CD4-positive, alpha-beta T cell treated with Interleukin-1 beta for 1 hour (primary cell): ENCODE measurements at places on chromosomes 2 and 18.

DNA sequence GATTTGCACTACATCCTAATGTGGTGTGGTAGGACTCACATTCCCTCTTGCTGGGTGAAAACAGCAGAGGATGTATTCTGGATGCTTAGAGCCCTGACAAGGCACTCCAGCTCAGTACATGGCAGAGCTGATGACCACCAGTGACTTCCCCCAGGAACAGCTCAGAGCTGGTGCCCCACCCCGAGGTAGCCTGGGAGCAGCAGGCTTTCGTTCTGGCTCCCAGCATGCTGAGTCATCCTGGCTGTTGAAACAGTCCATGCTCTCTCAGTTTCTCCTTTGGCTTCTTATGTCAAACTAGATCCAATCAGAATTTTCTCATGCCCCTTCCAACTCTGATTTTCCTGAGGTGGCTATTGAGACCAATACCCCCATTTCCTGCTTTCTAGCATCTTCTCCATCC lies 438.2 kb downstream of the NBAS start:
- no peak for DNase-seq

- no peak for DNase-seq
These were observed 58.1 kb downstream of the MAP4K3 start for GRCh38 chr2:39378968-39379367.

GRCh38 chr2:96617012-96617411 lies 21.1 kb downstream of the KANSL3 start:
- no peak for DNase-seq

- DNase-seq = no peak
These were observed 16.9 kb downstream of the INPP4A start for GRCh38 chr2:98461498-98462049.

DNA sequence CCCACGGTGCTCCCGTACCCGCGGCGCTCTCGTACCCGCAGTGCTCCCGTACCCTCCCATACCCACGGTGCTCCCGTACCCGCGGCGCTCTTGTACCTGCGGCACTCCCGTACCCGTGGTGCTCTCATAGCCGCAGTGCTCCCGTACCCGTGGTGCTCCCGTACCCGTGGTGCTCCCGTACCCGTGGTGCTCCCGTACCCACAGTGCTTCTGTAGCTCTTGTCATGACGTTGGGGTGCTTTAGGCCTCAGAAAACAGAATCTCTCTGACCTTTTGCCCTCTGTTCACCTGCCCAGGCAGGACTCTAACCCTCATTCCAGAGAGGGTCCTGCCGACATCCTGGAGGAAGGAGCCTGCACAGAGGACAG lies 35.3 kb downstream of the SLC66A2 start:
- DNase-seq = no peak

DNA sequence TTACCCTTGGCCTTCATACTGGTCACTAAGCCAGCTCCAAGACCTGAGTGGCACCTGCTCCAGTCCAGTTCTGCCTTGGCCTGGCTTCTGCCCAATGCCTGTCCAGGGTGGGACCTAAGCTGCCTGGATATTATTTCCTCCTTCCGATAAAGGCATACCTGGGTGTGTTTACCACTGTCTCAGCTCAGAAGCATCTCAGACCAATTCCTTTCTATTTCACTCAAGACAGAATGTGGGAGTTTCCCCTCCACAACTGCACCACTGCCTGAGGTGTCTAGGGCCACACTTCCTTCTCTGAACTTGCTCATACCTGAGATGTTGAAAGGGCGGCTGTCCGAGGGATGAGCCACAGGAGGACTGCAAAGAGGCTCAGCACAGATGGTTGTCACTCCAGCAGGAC lies 18.4 kb upstream of the CAB39 start:
- DNase-seq = no peak

- DNase-seq = no peak
These were observed 3.3 kb downstream of the TWSG1 start for GRCh38 chr18:9337873-9338272.

- DNase-seq = peak; percentile 50
These were observed 39.1 kb downstream of the TMEM163 start for GRCh38 chr2:134679745-134680144.

- no peak for DNase-seq
These were observed 9.6 kb upstream of the LRP1B start for GRCh38 chr2:142140434-142140845.

- DNase-seq = no peak
These were observed 62.0 kb upstream of the FZD7 start for GRCh38 chr2:201971531-201972228.

DNA sequence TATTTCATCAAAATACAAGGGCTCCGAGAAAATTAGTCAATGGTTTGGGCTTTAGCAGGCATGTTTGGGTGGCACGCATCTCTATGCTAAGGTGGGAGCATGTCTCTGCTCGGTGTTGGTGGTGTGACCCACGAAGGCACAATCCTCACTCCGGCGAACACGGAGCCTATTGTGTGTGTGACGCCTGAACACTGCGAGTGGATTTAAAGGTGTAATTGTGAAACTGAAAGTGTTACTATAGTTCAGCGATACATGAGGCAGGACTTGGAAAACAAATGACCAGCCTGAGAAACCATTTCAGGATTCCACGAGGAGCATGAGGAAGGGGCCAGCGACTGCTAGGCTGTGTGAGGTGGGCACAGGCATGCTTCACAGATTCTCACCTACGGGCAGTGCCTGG lies 41.7 kb upstream of the LDLRAD4 start:
- DNase-seq = no peak

- peak; percentile 40 for DNase-seq
These were observed 23.0 kb upstream of the ACTR2 start for GRCh38 chr2:65204461-65205210.

DNA sequence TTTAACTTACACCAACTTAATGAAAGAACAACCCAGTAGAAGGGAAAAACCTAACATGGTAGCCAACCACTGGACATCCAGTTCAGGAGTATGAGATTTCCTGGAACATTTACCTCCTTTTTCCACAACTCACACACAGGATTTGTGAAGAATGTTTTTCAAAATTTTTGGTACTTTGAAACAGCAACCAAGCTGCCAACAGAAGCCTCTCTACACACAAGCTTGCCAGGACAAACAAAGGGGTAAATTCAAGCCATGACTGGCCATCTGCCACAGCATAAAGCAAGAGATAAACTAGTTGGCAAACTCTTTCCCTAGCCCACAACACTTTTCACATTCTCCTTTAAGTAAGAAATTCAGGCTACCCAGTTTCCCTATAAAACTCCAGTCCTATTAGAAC lies 21.4 kb downstream of the MGAT4A start:
- no peak for DNase-seq

DNA sequence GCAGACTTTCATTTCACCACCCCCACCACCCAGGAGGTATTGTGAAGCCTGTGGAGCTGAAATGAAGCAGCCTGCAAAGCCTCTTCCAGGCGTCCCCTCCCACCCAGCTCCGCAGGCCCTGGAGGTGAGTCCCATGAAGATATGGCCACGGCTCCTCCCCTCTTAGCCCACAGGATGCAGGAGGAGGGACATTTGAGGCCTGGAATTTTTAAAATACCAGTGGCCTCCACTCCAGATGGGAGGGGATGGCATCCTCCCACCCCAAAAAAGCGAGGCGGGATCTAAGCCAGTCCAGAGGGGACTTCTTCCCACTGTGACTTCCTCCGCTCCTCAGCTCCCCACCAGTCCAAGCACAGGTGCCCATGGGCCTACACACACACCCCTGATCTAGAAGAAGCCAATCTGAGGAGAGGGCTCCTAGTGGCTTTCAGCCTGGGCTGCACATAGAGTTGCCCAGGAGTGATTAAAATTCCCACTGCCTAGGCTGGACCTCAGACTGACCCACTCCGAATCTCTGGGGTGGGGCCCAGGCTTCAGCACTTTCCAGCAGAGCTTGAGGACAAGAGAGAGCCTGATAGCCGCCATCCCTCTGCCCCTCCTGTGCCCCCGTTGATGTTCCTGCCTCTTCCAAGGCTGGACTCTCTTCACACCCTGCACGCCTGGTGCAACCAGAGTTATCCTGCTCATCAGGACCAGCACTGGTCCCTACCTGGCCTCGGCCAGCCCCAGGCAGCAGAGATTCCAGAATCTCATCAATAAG lies 206.9 kb downstream of the TNS1 start:
- DNase-seq = no peak

GRCh38 chr2:6072768-6073167 lies 380.6 kb downstream of the SOX11 start:
- DNase-seq = no peak

GRCh38 chr2:174247474-174248186 lies 702 bp downstream of the OLA1 start:
- DNase-seq = peak; percentile 0

- no peak for DNase-seq
These were observed 125.9 kb downstream of the TTC32 start for GRCh38 chr2:19775838-19776237.

DNA sequence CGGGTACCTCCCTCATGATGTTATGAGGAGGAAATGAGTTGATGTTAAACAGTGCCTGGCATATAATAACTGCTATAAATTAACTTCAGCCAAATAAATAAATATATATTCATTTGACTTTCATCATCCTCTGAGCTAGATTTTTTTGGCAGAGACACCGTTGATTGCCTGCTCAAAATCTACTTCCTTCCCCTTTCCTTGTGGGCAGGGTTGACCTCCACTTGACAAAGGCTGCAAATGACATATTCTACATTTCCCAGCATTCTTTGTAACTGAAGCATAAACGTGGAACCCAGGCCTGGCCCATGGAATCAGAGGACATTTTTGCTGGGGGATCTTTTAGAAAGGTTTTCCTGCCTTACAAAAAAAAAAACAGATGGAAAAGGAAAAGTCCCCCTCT lies 177.8 kb downstream of the TXNL1 start:
- DNase-seq = no peak

DNA sequence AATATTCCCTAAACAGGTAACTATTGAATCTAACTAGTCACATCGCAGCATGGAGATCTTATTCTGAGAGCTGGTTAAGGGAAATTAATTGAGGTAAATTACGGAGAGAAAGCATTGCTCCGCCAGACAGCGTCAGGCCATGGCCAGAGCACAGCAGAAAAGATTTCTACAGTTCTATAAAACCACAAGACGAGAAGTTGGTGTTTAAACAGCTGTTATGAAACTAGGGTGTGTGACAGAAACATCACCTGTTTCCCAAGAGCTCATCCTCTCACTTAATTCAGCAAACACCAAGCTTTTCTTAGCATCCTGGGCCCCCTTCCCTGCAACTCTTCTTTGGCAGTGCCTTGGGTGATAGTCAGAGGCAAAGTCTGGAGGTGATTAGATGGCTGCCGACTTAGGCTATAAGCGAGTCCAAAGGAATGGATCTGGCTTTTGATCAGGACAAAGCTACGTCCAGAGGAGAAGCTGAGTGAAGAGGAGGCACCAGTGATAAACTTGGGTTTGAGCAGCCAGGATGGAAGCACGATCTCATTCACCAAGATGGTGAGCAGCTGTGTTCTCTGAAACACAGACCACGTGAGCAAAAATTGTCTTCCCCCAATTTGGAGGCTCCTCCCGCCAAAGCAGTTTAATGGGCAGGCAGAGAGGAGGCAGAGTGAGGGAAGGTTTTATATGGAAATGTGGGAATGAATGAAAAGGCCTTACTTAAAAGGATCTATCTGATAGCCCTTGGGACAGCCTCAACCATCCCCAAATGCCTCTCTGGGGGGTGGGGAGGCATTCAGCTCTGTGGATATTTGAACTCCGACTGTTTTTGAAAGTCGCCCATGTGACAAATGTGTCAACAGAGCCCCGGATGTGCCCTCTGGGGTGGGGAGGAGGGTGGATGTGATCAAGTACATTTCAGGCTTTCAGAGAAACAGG lies 57.8 kb downstream of the PKDCC start:
- DNase-seq = peak; percentile 87

- no peak for DNase-seq
These were observed 149.7 kb downstream of the TXNL1 start for GRCh38 chr18:56488739-56489138.

- DNase-seq = no peak
These were observed 260.0 kb upstream of the ID2 start for GRCh38 chr2:8421658-8422449.

DNA sequence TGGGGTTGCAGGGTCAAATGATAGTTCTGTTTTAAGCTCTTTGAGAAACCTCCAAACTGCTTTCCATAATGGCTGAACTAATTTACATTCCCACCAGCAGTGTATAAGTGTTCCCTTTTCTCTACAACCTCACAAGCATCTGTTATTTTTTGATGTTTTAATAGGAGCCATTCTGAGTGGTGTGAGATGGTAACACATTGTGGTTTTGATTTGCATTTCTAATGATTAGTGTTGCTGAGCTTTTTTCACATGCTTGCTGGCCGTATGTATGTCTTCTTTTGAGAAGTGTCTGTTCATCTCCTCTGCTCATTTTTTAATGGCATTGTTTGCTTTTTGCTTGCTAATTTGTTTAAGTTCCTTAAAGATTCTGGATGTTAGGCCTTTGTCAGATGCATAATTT lies 107.7 kb downstream of the PDE11A start:
- DNase-seq = no peak

DNA sequence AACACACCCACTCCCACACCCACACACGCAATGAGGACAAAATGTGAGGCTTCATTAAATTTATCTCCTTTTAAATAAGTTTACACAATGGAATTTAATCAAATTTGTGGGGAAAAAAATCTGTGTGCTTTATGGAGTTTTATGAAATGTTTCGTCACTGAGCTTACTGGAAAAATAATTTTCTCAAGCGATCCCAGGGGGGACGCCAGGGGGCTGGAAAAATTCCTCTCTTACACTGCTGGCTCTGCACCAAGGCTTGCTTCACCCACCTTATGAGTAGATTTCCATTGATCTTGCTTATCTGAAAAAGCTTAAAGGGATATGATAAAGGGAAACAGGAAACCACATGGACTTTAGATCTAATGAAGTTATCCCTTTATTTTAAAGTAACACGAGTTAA lies 95.5 kb downstream of the CABYR start:
- no peak for DNase-seq

DNA sequence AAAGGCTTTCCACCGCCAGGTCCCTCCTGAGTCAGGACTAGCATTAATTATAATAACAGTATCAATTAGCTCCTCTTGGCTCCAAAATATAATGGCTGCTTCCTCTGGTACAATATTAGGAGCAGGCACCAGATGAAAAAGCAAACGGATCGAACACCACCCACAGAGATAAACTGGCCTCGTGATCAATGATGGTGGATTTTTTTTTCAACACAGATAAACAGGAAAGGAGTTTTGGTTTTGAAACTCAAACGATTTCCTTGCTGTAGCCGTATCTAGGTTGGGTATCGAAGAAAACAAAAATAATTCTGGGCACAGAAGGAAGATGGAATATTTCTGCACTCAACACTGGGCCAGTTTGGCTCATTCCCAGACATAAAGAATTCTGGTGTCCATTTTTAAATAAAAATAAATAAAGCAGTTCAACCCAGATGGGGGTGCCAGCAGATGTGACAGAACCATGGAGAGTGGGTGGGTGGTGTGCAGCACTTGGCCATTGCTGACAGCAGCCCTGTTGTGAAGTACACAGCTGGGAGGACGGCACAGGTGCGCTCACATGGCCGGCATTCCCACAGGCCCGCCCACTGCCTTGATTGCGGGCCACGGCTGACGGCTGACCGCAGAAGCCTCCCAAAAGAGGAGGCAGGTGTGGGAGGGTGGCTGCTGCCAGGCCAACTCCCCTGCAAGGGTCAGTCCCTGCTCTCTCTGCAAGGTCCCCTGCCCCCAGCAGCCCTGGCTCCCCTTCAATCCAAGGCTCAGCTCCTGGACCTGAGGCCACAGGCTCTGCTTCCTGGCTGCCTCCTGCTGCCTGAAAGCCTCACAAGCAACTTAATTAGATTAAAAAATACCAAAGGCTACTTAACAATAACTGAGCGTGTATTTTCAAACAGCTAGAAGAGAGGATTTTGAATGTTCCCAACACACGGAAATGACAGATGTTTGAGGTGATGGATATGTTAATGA lies 351.9 kb upstream of the ID2 start:
- DNase-seq = no peak
